NCI-H2171 treated with DMSO at 0.1 percent for 48 hours (cell line): ENCODE measurements at places on chromosomes 13 and 19.

GRCh38 chr13:28655561-28655960 is 3.4 kb upstream of the POMP start:
- no peak for DNase-seq

DNA sequence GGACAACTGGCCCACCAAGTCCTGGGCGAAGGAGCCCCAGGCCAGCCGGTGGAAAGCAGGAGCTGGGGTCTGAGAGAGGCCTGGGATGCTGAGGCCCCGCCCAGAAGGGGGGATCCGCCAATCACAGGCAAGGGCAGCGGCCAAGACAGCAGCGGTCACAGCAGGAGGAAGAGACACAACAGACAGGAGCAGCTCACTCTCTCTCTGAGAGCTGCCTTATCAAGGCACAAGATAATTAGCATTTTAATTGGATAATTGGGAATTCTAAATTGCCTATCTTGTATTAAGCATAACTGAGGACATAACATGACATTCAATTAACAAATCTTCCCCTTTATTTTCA is 46.2 kb downstream of the CEBPG start:
- no peak for DNase-seq

DNA sequence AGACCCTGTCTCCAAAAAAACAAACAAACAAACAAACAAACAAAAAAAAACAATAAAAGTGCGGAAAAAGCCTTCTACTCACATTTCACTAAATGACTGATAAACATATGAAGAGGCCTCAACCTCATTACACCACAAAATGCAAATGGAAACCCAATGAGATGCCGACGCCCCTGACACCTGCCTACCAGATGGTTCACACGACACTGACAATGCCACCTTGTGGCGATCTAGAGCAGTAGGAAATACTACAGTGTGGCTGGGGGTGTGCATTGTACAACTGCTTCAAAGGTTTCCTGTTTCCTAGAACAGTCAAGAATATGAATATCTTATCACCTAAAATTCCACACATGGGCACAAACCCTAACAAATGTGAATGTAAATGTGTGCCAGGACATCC is 14.0 kb downstream of the SCGB2B2 start:
- DNase-seq: peak; percentile 65

GRCh38 chr13:98220271-98220791 is 43.3 kb upstream of the RNF113B start:
- no peak for DNase-seq

- DNase-seq: no peak
These were observed 166.2 kb downstream of the FGF14 start for GRCh38 chr13:102235689-102236088.

GRCh38 chr19:40235238-40236025 is 8.9 kb upstream of the CCNP start:
- no peak for DNase-seq

- no peak for DNase-seq
These were observed 27.5 kb downstream of the SPRYD7 start for GRCh38 chr13:49908637-49909036.

GRCh38 chr19:49856574-49857021 is 5.6 kb downstream of the PTOV1 start:
- DNase-seq: no peak

DNA sequence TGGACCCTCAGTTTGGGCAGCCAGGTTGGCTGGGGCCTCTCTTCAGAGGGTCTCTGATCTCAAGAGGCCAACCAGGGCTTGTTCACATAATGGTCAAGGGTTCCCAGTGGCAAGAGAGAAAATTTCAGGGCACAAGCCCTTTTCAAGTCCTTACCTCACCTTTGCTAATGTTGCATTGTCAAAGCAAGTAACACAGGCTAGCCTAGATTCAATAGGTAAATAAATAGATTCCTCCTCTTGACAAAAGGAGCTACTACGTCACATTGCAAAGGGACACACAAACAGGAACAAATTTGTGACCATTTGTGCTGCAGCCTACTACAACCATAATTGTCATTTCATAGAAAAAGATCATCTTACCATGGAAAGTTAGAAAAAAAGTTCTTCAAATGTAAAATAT is 33.9 kb upstream of the FRY start:
- DNase-seq: no peak
